COLO829 (cell line): ENCODE measurements at places on chromosomes 6 and 20.
A peak's percentile ranks its signal among the peaks of the same experiment; 100 is the strongest.

DNA sequence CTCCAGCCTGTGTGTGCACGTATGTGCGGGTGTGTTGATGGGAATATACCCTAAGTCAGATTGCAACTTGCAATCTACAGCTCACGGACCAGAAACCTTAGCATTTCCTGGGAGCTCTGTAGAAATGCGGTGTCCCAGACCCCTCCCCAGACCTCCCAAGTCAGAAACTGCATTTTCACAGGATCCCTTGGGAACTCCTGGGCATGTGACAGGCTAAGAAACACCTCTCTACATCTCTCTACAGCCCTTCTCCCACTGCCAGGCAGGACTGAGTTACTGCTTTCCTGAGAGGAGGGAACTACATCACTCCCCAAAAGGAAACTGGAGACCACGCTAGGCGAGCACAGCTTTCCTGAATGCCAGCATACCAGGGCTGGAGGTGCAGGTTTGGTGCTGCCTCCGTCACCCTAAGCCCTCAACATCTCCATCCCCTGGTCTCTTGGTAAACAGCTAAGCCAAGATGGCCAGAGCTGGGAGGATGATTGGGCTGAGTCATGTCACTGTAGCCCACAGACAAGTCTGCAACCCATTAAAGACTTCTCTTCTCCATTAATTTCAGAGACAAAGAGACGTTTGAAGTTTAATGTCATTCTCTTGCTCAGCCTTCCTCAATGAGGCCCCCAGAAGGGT is 194.4 kb downstream of the BMP7 start:
- DNase-seq = no peak

- DNase-seq = no peak
These were observed 21.4 kb downstream of the KCNQ5 start for GRCh38 chr6:72643214-72643613.

DNA sequence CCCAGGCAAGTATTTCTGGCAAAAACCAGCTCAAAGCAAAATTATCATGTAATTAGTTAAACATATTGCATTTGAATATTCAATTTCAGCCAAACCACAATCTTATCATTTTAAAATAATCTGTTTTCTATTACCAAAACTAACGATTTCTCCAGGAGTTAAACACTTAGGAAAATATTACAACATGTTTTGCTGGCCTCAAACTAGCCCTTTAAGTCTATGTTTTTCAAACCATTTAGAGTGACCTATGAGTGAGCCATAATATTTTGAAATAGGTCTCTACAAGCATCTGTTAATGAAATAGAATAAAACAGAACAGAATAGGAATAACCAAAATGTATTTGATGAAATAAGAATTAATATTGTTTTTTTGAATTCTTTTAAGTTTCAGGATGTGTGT is 370.9 kb downstream of the COL12A1 start:
- DNase-seq = no peak

DNA sequence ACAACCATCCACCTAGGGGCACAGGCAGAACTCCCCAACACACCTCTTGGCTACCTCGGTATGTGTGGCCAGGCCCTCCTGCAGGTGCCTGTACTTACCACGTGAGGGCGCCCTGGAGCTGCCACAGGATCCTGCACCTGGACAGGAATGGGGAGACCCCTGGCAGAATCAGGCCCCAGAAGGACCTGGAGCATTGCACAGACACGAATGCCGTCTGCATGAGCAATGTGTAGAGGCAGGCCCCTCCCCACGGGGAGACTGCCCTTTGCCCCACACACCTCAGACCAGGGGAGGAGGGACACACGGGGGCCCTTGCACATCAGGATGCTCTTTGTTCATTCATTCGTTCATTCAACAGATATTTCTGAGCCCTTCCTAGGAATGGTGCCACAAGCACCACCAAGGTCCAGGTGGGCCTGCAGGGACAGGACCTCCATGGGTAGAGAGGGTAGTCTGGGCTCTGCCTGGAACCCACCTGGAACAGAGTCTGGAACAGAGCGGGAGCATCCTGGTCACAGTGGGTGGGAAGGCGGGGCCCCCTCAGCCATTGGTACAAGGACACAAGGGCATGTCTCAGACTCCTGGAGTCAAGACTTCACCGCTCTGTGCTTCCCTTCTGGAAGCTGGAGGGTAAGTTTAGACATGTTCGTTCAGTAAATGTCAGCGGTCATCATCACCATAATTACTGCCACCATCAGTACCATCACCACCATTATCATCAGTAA is 32.3 kb downstream of the YTHDF1 start:
- peak; percentile 35 for DNase-seq

DNA sequence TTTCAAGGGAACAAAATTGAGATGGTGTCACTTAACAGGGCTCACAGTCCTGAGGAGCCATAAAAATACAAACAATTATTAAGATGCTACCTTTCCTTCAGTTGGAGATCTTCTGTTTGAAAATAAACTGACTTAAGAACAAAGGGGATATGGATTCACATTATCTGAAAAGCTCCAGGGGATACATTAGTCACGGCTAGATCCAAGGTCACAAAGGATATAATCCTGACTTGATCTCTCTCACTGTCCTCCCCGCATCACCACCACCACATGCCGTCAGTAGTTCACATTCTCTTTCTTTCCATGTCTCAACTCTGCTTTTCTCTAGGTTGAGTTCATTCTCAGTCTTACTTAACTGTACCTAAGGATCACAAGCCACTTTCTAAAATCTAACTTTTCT is 530.4 kb upstream of the MARCKS start:
- DNase-seq = no peak

GRCh38 chr6:133804265-133804664 is 84.6 kb upstream of the TCF21 start:
- no peak for DNase-seq

DNA sequence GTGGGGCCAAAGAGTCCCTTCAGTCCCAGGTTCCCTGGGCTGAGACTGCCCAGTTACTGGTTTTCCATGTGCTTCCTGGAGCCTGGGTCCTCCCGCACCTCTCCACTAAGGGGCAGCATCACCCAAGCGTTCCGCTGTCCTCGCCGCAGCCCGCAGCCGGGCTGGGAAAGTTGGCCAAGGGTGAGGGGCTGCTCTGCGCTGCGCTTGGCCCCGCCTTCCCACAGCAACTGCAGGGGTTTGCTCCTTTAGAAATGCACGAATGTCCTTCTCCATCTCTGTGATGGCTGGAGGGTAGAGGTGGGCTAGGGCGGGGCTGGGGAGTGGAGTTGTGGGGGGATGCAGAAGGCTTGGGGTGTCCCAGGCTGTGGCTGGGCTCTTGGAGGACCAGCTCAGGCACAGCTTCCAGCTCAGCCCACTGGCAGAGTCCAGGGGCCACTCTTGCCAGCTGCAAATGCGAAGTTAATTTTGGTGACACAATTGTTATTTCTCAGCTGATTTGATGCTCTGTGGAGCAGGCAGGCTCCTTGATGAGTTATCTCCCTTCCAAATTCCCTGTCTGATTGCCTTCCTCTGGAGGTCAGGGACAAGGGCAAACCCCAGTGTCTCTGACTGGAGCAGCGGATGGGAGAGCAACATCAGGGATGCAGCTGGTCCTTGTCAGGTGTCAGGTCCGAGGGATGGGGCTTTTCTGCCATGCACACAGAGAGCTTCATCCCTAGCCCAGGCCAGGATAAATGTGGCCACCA is 63.2 kb downstream of the NOL4L start:
- peak; percentile 74 for DNase-seq

DNA sequence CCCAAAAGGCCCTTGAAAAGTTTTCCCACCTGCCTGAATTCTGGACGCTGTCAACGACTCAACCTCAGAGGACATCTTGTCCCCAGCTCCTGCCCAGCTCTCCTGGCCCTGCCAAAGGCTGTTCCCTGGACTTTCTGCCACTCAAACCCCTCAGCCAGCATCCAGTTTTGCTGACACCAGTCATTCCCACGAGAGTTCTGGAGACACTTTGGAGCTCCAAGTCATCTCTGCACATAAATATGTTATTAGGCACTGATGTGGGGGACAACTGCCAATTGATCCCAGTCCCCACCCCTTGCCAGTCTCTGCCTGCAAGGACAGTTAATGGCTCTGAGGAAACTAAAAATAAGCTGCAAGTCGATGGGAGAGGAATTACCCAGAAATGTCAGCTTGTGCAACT is 38.9 kb upstream of the KCNB1 start:
- DNase-seq = no peak

DNA sequence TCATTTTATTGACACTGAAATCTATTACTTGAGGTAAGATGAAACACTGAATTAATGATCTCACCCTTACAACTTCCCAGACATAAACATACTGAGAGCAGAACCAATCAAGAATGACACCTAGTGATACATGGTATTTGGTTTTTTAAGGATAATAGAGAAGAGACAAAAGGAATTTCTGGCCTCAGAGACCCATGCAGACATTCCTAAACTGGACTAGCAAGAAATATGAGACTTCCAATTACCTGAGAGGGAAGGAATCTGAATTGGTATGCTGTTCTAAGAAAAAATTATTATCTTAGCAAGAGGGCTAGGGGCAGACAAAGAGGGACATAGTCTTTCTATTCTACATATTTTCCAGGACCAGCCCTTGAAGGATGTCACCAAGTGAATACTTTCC is 141.1 kb downstream of the BMP5 start:
- DNase-seq = no peak

- no peak for DNase-seq
These were observed 189.5 kb downstream of the BMP7 start for GRCh38 chr20:57076951-57077350.

GRCh38 chr6:114713690-114714089 is 370.9 kb upstream of the HS3ST5 start:
- no peak for DNase-seq

DNA sequence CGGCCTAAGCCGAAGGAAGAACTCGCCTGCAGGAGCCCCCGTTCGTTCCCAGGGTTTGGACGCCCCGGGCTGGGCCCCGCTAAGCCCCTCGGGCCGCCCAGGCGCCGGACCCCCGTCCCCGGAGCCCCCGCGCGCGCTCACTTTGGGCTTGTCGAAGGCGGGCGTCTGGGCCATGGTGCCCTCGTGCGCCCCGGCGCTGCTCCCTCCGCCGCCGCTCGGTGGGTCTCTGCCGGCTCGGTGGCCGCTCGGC is 140 bp downstream of the ADA start:
- no peak for DNase-seq

- no peak for DNase-seq
These were observed 15.2 kb upstream of the GUCA1A start for GRCh38 chr6:42158011-42158410.

GRCh38 chr6:159633196-159633595 is 59.8 kb downstream of the SOD2 start:
- no peak for DNase-seq

- no peak for DNase-seq
These were observed 9.0 kb downstream of the GNAS-AS1 start for GRCh38 chr20:58841539-58842264.

GRCh38 chr6:156700440-156701057 is 76.6 kb upstream of the ARID1B start:
- no peak for DNase-seq

GRCh38 chr6:87393026-87393622 is 14.6 kb upstream of the CFAP206 start:
- DNase-seq = peak; percentile 15

- no peak for DNase-seq
These were observed 34.0 kb upstream of the VSTM2L start for GRCh38 chr20:37868851-37869333.

GRCh38 chr6:31193206-31193605 is 22.7 kb upstream of the POU5F1 start:
- DNase-seq = no peak

- DNase-seq = no peak
These were observed 23.9 kb upstream of the APMAP start for GRCh38 chr20:25016471-25016870.

DNA sequence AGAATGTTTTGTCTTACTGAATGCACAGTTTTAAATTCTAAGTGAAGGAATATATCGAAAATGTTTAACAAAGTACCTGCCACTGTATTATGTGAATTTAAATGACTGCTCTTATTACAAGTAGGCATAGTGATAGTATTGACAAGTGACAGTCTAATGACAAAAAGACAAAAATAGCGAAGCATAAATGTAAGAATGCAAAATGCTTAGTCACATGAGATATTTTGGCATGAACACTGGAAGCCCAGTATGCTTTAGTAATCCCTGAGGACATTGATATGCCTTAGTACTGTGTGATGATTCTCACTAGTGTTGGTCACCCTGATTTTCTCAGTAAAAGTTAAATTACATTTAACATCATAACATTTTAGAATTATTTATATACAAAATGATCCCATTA is 153.5 kb downstream of the EYA4 start:
- DNase-seq = no peak

DNA sequence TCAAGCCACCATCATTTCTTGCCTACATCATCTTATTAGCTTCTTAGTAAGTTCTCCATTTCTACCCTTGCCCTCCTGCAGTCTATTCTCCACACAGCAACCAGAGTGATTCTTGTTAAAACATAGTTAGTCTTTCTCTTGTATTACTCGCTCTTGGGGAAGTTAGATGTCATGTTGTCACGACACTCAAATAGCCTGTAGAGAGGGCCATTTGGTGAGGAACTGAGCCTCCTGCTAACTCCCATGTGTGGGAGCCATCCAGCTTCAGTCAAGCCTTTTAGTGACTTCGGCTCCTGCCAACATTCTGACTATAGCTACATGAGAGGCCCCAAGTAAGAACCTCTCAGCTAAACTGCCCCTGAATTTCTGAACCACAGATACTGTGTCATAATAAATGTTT is 395.4 kb downstream of the CDC5L start:
- no peak for DNase-seq

DNA sequence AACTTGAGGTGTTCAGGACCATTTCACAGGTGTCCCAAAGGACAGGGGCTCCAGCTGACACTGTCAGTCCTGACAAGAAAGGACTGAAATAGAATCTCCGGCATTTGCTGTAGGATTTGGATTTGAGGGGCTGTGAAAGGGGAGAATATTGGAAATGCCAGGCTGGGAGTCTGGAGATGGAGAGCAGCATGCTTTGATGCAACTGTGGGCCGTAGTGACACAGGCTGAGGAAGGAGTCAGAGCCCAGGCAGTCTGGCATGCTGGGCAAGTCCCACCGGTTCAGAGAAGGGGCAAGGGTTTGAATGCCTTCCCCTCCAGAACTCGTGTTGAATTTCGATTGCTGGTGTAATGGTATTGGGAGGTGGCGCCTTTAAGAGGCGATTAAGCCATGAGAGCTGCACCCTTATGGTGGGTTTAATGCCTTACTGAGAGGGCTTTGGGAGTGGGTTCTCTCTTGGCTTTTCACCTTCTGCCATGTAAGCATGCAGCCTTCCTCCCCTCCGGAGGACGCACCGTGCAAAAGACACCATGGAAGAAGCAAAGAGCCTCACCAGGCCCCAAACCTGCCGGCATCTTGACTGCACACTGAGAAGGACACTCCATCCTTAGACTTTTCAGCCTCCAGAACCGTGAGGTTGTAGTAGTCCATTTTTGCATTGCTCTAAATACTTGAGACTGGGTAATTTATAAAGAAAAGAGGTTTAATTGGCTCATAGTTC is 9.4 kb upstream of the PYGB start:
- DNase-seq = no peak

DNA sequence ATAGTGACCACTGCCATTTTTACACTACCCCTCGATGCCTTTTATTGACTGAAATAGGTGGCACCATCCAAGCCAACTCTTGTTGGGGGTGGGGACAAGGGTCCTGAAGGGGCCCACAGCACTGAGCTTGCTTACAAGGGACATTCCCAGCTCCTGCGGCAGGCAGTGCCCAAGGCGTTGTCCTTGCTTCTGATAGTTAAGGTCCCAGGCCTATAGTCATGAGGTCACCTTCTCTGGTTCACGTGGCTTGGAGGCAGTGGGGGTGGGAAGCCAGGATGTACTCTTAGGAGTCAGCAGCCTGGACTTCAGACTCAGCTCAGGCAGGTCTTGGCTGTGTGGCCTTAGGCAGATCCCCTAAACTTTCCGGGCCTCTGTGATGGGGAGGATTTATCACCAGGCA is 48.6 kb downstream of the TOX2 start:
- DNase-seq = no peak
